ENCODE measurements at places on chromosomes 1 and 21. TPM values are rescaled to one million over a fixed set of nuclear protein-coding genes. Genes with fewer than 3 reads are reported as not detected.

AHDC1 gene
- total RNA-seq, result 11.2 TPM

C2CD2 gene
- total RNA-seq, result 40.9 TPM

PLEKHN1 gene
- 0.88 TPM for total RNA-seq

TMEM54 gene
- 16.5 TPM for total RNA-seq

Measured in osteoblast (primary cell).